ENCODE measurements at places on chromosomes 13 and 19. TPM values are rescaled to one million over a fixed set of nuclear protein-coding genes. Genes with fewer than 3 reads are reported as not detected.

Gene ADAMTS10
- 3.3 TPM for total RNA-seq

Gene ADAMTSL5
- total RNA-seq, result 0.95 TPM

- no peak for DNase-seq
Measured at GRCh38 chr13:93290503-93290902, 63.9 kb downstream of the GPC6 start.

Gene FXYD1
- total RNA-seq, result 3.3 TPM

- DNase-seq, result no peak
Measured at GRCh38 chr19:50480281-50481111, 3.8 kb upstream of the GARIN5A start.

DNA sequence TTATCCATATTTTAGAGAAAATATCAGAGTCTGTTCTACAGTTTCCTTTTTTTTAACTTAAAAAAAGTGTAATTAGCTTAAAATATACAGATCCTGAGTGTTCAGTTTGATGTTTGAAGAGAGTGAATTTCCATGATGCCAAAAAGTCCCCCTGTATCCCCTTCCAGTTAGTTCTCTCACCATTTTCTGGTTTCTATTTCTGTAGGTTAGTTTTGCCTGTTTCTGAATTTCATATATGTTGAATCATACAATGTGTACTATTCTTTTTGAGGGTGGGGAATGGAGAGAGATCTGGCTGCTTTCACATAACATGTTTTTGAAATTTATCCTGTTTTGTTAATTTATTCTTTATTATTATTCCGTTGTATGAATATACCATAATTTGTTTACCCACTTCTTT lies 95.9 kb downstream of the PDS5B start:
- DNase-seq, result no peak

Measured in activated naive CD4-positive, alpha-beta T cell treated with anti-CD3 and anti-CD28 coated beads for 36 hours (primary cell).